ENCODE measurements at places on chromosomes 12 and 14.
A peak's percentile ranks its signal among the peaks of the same experiment; 100 is the strongest.

- DNase-seq = no peak
Measured at GRCh38 chr14:58805605-58806409, 168.0 kb downstream of the DACT1 start.

DNA sequence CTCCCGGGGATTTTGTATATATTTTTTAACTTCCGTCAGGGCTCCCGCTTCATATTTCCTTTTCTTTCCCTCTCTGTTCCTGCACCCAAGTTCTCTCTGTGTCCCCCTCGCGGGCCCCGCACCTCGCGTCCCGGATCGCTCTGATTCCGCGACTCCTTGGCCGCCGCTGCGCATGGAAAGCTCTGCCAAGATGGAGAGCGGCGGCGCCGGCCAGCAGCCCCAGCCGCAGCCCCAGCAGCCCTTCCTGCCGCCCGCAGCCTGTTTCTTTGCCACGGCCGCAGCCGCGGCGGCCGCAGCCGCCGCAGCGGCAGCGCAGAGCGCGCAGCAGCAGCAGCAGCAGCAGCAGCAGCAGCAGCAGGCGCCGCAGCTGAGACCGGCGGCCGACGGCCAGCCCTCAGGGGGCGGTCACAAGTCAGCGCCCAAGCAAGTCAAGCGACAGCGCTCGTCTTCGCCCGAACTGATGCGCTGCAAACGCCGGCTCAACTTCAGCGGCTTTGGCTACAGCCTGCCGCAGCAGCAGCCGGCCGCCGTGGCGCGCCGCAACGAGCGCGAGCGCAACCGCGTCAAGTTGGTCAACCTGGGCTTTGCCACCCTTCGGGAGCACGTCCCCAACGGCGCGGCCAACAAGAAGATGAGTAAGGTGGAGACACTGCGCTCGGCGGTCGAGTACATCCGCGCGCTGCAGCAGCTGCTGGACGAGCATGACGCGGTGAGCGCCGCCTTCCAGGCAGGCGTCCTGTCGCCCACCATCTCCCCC lies 777 bp downstream of the ASCL1 start:
- DNase-seq = no peak

DNA sequence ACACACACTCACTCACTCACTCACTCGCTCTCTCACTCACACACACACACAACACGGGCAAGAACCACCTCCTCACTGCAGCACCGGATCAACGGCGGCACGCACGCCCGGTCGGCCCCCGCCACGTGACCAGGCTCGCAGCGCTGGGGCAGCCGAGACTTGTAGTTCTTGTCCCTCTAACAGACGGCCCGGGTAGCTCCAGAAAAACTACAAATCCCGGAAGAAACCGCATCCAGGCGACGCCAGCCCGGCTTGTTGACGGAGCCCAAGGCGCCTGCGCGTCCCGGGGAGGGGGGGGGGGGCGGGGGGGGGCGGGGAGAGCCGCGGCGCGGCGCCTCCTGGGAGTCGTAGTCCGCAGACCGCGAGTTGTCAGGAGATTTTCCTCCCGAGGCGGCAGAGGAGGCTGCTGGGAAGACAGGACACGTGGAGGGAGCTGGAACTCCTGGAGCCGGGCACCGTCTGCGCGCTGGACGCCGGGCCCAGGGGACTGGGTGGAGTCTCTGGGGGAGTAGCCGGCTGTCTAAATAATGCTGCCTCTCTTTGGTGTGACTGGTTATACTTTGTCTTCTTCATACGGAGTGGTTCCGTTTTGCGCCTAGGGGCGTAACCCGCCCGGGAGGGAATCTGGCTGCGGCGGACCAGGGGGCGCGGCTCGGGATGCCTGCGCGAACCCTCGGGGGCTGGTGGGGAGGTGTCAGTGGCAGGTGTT lies at the start of gene MAX:
TSS of gene MAX (minus strand) at position 77 of the 709 bp plus-strand sequence. CDS start 178 bp downstream, outside the sequence.
- peak; percentile 96 for DNase-seq

DNA sequence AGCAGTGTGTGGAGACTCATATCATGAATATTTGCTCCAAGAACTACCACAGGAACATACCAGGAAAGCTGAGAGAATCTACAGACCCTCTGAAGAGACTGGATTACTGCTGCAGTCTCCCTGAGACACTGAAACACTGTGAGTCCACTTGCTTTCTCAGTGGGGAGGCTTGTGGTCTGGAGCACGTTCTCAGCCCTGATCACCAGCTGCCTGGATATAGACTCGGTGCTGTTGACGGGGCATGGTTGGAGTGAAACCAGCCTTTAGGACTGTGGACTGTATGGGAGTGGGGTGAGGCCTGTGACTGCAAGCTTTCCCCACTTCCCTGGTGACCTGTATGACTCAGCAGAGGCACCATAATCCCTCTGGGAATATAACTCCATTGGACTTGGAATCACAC lies 525.8 kb upstream of the FBXO33 start:
- no peak for DNase-seq

DNA sequence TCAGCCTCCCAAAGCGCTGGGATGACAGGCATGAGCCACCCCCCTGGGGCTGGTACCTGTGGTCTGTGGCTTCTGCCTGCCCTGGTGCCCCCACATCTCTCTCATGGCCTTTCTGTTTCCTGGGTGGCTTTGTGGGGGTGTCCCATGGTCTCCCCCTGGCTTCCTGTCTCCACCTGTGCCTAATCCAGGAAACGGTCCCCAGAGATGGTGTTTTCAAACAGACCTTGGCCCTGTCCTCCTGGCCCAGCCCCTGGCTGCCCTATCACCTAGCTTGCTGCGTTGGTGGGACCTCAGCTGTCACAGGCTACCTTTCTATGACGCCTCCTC lies 18.1 kb downstream of the MEG3 start:
- DNase-seq = no peak

GRCh38 chr12:53059434-53060063 lies 9.7 kb downstream of the TNS2 start:
- DNase-seq = no peak

DNA sequence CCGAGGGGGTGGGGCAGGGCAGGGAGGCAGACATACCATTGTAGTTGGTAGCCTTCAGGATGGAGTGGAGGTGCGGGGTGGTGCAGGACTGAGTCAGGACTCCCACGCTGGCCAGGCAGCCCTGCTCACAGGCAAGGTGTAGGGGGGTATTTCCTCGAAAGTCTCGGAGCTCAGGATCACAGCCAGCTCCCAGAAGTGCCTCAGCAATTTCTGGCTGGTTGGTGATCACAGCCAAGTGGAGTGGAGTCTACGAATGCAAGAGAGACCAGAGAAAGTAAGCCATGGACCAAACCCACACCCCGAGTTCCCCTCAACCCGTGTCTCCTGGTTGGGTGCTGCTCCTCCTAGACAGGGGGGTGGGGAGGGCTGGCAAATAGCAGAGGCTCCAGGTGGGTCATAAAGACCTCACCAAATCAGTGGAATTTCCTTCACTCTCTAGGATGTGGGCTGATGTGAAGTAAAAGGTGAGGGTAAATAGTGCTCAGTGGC lies 1.4 kb downstream of the NFKBIA start:
- peak; percentile 22 for DNase-seq

DNA sequence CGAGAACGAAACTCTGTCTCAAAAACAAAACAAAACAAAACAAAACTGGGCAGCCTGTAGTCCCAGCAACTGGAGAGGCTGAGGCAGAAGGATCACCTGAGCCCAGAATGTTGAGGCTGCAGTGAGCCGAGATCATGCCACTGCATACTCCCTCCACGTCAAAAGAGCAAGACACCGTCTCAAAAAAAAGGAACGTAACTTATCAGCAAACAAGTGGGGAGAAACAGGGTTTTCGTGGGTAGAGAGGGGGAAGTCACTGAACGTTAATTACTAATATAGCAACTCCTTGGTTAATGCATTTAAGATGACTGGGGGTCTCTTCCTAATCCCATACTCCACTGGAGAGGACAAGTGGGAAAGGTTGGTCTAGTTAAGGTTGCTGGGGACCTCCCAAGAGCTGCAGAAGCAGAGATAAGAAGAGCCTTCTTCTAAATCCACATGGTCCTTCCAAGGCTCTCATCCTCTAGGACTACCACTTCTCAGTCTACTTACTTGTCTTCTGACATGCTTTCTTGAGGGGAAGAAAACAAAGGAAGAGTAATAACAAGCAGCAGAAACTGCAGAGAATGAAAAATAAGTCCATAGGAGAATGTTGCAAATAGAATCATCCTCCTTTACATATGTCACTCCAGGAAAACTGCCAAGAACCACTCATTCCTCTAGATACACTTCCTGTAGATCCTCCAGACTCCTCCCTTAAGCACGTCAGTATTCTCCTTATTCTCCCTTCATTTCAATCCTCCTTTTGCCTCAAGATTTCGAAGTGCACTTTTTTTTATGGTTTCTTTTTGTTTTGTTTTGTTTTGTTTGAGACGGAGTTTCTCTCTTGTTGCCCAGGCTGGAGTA lies 5.8 kb downstream of the NUMB start:
- DNase-seq = no peak

DNA sequence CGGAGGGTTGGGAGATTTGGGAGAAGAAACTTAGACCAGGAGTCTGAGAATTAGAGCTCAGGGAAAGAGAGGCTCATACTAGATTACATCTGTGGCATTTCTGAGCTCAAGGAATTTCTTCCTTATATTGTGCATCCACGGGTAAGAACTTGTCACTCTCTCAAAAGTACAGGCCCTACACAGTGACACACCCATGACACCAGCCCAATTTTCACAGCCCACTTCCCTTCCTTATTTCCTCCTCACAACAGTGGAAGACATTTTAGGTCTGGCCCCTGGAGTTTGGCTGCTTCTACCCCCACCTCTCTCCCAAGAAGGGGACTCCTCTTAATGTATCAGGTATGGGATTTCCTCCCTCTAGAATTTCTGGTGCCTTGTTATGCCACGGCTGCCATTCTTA lies 9.2 kb upstream of the ZNF385A start:
- DNase-seq = no peak

- DNase-seq = no peak
Measured at GRCh38 chr12:110234331-110234751, 46.7 kb upstream of the ATP2A2 start.

- no peak for DNase-seq
Measured at GRCh38 chr14:77622366-77622961, 6.0 kb upstream of the SPTLC2 start.

GRCh38 chr12:79322905-79323304 lies 367.9 kb downstream of the PAWR start:
- DNase-seq = no peak

- DNase-seq = no peak
Measured at GRCh38 chr14:33657476-33657875, 293.4 kb downstream of the EGLN3 start.

- DNase-seq = peak; percentile 34
Measured at GRCh38 chr12:6336889-6337853, 4.7 kb downstream of the TNFRSF1A start.

GRCh38 chr12:120959111-120959878 lies 19.0 kb upstream of the HNF1A start:
- no peak for DNase-seq

- DNase-seq = no peak
Measured at GRCh38 chr12:11460343-11461023, 65.1 kb upstream of the PRB2 start.

DNA sequence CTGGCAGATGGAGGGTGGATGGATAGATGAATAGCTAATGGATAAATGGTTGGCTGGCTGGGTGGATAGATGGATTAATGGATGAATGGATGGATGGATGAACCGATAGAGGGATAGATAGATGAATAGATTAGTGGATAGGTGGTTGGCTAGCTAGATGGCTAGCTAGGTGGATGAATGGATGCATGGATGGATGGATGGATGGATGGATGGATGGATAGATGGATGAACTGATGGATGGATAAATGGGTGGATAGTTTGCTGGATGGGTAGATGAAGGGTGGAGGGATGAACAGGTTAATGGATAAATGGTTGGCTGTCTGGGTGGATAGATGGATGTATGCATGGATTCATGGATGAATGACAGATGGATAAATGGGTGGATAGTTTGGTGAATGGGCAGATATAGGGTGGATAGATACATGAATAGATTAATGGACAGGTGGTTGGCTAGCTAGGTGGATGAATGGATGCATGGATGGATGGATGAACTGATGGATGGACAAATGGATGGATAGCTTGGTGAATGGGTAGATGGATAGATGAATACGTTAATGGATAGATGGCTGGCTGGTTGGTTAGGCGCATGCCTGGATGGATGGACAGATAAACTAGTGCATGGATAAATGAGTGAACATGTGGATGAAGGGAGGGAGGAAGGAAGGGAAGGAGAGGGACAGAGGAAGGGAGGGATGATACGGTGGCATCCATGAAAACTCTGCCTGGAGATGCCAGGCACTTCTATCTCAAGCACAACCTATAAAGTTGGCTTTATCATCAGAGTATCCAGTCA lies 8.1 kb downstream of the SERPINA9 start:
- no peak for DNase-seq

- DNase-seq = no peak
Measured at GRCh38 chr12:54932691-54933090, 51.9 kb downstream of the TESPA1 start.

DNA sequence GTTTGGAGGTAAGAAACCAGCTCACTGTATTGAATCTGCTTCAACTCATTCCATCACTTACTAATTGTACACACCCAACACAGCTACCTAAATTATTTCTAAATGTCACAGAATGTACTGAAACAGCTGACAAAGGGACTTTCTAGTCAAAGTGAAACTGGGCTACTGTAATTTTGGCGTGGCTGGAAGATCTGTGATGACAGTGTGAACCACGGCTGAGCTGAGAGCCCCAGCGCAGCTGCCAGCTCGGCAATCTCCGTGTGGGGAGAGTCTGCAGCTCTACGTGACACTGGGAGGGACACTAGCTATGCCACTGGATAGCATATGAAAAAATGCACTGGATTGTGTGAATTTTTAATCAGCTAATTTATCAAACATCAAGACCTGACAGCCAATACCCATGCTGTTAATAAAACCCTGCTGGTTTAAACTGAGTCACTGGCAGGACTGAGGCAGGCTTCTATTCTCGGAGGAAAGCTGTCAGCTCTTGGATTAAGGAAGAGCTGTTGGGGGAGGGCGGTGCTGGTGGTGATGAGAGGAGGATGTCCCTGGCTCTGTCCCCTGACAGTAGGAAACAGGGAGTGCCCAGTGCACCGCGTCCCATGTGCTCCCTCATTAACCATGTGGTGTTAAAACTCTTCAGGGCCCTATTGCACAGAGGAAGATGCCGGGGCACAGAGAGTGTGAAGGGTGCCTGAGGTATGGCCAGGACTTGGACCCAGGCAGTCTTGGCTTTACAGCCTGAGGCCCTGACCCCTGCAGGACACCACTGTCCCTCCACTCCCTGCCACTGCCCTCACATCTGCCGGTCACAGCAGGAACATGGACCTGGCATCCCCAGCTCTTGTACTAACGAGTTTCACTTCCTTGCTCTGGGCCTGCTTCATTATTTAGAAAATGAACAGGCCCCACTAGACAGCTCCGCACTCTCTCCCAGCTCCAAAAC lies 13.3 kb downstream of the SLC15A4 start:
- DNase-seq = no peak

DNA sequence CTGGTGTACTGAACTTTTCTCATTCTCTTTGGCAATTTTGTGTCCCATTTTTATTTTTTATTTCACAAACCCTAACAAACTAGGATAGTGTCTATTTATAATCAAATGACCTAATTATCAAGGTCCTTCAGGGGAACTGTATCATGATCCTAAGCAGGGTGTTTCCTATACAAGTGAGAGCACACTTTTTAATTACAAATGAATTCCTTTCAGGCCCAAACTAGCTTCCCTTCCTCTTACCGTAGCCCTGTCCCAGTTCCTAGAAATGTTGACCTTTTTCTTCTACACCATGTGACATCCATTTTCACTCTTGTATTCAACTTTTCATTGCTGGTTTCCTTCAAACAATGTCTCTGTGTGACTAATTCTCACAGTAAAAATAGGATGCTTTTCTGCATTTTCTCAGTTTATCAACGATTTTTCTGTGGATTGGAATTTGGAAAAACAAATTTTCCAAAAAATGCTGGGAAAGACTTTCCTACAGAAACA lies 411.4 kb downstream of the CCDC91 start:
- no peak for DNase-seq

Measured in activated naive CD4-positive, alpha-beta T cell (primary cell).